Left lung (tissue), 14 donors: ENCODE measurements at places on chromosomes 3 and 15. TPM values are rescaled to one million over a fixed set of nuclear protein-coding genes. Genes with fewer than 3 reads are reported as not detected.
A peak's percentile ranks its signal among the peaks of the same experiment; 100 is the strongest.

DNA sequence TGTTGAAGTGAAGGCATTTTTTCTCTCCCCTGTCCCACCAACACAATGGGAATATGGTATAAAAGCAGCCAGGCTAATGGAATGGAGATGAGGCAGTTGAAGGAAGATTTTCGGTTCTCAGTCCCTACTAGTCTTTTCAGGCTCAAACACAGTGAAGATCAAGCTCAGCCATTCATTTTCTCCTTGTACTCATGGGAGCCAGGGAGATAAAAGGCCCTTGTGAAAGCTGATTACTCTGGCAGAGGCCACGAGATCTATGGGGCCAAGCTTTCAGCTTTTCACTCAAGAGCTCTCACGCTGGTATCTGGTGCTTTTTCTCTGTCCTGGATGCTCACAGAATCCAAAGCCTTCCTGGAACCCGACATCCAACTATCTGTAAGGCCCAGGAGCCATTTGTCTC is 14.5 kb upstream of the FAN1 start:
- DNase-seq: no peak

GRCh38 chr15:66294157-66294931 is 976 bp downstream of the DIS3L start:
- no peak for DNase-seq

DNA sequence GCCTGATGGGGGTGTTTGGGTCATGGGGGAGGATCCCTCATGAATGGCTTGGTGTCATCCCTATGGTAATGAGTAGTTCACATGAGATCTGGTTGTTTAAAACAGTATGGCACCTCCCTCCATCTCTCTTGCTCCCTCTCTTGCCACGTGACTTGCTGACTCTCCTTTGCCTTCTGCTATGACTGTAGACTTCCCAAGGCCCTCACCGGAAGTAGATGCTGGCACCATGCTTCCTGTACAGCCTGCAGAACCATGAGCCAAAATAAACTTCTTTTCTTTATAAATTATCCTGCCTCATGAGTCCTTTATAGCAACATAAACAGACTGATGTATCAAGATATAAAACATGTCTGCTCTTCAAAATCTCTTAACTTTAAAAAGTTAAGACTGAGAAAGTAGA is 96.1 kb downstream of the TFDP2 start:
- no peak for DNase-seq

GRCh38 chr3:96059301-96059700 is 755.1 kb upstream of the EPHA6 start:
- no peak for DNase-seq

DNA sequence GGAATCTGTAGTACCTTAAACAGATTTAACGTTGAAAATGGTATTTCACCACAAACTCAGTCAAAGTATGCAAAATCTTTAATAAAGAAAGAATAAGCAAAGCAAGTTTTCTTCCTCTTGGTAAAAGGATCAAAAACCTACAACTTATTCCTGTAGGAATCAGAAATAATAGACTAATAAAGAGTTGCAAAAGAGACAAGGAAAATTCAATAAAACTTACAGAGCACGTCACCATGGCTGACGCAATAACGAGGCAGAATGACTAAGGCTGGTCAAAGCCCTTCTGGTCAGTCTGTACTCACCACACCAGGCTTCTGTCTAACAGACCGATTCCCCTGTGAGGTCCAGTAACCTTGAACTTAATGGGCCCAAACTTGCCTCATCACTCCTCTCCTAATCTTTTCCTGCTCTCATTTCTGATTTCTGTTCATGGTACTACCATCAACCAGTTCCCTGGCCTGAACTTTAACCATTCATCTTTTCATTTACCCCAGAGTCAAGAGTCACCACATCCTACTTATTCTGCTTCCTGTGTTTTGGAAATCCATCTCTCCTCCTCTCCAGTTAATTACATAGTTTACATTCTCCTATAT is 5.0 kb downstream of the MASP1 start:
- no peak for DNase-seq

- DNase-seq: no peak
These were observed 452.8 kb upstream of the THBS1 start for GRCh38 chr15:39127925-39128617.

DNA sequence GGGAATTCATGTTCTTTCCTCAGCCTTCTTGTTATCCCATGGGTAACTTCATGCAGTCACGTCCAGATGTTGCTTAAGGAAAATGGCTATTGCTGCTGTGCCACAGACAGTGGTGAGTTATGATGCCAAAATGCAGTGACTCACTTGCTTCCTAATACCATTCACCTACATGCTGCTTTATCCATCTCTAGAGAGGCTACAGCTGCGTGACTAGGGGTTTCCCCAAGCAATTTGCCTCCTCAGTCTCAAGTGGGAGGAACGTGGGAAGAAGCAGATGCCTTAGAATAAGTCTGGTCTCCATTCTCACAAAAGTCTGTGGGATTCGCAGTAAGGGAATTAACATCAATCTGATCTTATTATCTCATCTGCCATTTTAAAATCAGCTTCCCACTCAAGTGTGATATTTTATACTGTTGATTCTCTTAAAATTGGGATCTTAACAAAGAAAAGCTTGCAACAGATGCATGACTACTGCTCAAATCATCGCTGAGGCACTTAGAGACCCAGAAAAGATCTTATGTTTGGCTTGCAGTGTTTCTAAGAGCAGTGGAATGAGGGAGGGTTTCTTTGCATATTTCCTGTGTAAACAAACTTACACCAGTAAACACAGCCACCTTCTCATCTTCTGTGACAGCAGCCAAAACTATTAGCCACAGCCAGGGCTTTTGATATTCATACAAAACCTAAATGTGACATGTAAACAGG is 62.0 kb upstream of the ACP3 start:
- no peak for DNase-seq

DNA sequence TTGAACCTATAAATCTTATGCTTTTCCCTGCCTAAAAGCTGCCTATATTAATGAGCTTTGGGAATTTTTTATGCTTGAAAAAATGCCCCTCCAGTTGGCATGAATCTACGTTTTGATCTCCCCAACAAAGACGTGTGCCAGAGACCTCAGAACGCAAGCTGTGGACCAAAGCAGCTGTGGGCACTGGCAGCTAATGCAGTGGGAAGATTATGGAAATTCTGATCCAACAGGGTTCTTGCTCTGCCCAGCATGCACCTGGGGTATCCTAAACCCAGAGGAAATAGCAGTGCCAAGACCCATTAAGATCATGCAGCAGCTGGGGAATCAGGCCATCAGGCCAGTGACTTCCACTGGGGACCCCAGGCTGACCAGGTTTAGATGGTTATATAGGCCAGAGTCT is 423.0 kb downstream of the ZBBX start:
- no peak for DNase-seq

DNA sequence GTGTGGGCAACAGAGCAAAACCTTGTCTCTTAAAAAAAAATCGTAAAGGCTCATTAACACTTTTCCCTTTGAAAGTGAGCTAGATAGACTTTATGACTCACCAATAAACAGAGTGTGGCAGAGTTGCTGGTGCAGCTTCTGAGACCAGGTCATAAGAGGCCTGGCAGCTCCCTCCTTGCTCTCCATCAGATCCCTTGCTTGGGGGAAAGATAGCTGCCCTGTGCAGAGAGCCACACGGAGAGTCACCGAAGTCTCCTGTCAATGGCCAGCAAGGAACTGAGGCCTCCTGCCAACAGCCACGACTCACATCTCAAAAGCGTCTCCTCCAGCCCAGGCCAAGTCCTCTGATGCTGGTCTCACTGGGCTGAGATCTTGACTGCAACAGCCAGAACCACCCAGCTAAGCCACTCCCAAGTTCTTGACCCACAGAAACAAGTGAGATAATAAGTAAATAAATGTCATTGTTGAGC is 8.7 kb upstream of the GP9 start:
- peak; percentile 65 for DNase-seq

DNA sequence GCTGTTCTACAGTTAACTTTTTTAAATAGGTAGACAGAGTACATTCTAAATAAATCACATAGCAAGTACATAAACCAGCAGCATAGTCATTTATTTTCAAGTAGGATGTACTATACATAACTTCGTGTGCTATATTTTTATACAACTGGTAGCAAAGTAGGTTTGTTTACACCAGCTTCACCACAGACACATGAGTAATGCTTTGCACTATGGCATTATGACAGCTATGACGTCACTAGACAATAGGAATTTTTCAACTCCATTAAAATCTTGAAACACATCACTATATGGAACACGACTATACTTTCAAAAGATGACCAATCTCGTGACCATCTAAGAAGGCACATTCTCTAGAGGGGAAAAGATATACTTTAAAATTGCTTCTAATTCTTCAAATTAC is 3.5 kb downstream of the TEX55 start:
- DNase-seq: no peak

DNA sequence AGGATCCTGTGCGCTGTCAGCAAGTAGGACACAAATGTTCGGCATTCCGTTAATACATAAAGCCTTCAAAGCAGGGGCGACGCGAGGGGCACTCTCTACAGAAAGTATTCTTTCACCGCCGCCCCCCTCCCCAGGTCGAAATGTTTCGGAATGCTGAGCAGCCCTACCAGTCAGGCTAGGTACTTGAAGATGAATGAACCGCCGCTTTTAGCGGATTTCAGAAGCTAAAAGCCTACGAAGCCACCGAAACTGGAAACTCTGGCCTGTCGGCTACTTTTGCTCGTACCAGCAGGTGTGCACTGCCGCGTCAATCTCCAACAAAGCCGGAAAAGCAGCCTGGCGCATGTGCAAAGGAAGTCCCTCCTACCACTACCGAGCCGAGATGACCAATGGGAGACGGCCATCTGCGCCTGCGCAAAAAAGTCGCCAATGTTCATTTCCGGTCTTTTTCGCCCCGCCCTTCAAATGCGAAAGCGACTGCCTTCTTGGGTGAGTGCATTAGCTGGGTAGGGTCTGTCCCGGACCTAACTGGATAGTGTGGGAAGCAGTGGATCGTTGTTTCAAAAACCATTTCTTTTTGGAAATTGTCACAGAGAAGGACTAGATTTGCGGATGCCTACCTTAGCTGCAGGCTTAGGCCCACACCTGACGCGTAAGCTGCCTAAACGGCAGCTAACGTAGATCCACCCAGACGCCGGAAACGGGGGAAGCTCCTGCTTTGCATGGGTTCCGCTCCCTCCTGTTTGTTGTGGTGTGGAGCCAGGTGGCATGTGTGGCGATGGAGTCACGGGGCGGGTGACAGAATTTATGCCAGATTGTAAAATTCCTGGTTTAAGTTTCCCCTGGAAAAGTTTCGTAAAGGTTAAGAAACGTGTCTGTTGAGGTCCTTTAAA is at the start of gene WDR5B:
WDR5B (minus strand) TSS at position 301 of the 893 bp plus-strand sequence. CDS start 534 bp downstream, outside the sequence.
- DNase-seq: peak; percentile 97

DNA sequence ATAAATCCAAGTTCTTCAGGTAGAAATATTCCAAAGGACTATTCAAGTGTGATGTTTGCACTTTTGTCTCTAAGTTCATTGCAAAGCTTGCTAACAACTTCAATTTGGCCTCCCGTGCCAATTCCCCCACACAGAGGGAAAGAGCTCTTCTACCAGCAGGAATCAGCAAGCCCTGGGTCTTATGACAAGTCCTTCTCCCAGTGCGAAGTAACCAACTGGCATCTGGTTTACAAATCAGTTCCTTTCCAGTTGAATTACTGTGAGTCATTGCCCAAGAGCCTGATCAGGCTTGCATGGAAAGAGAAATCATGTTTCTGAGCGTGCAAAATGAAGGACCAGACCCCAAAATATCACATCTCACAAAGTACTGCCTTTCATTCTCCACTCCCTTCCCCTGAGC is 62.7 kb upstream of the SLCO3A1 start:
- no peak for DNase-seq

DNA sequence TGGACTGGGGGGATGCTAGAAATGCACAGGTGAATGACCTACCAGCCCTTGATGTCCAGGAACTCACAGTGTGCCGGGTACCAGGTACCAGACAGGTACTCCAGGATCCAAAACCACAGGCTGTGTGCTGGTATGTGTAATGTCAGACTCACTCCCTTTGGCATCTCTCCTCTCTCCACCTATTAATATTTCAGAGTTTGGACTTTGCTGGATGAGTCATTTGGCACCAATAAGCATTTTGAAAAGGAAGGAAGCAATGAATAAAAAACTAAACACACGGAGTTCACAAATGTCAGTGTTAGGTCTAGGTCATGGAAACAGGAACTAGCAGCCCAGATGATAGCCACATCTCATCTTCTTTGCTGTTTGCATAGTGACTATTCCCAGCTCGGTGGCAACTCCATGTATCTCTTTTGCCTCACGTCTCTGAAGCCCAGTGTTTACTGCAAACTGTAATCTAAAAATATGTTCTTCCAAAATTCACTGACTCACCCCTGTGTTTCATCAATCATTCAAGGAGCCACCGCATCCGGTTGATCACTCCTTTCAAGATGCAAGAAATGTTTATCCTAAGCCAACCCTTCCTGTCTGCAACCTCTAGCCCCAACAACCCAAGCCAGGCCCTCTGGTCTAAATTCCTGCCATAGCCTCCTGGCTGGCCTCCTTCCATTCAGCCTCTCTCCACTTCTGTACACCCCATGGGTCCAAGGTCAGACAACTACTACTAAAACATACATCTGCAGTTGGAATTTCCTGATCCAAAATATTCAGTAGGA is 8.4 kb downstream of the ITGB5 start:
- DNase-seq: no peak

DNA sequence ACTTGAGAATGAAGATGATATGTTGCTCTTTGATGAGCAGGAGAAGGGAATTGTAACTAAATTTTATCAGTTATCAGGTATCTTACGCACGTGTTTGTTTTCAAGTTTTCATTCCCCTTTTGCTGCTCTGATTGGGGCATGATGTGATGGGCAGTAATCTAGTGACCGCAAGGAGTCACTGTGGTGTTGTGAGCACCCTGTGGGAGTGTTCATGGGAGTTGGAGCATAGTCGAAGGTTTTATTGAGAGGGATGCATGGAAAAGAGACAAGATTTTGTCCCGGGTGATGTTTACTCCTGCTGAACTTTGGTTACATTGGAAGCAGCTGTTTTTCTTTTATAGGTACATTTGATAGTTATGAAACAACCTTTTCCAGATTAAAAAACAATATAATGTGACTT is 2.1 kb downstream of the FAN1 start:
- no peak for DNase-seq

GRCh38 chr15:29570948-29571791 is 251.1 kb downstream of the TJP1 start:
- peak; percentile 80 for DNase-seq

DNA sequence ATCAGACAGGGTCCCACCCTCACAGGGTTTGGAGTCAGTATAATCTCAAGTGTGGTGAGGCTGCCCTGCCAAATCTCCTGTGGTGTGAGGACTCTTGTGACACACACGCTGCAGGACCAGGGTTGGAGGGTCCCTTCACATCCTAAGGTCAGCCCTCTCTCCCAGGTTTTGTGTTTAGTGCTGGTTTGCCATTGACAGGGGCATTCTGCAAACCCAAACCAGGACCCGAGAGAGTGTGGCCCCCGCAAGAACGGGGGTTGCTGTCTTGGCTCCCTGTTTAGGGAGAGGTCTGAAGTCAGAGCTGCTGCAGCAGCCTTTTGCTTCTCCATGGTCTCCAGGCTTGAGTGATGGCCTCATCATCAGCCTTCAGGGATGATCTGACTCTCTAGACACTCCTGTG is 14.7 kb downstream of the FAM107A start:
- no peak for DNase-seq

Gene MCF2L2
- 2.9 TPM for polyA plus RNA-seq

Gene TBL1XR1
- polyA plus RNA-seq: 158 TPM

Gene FSIP1
- 0.82 TPM for polyA plus RNA-seq

Gene IQCH
- polyA plus RNA-seq: 2.0 TPM

Gene PTPN23
- polyA plus RNA-seq: 24.3 TPM

Gene ACKR2
- 3.1 TPM for polyA plus RNA-seq

Gene HRG
- polyA plus RNA-seq: 0.24 TPM

Gene PCLAF
- 28.0 TPM for polyA plus RNA-seq

Gene GNAT1
- polyA plus RNA-seq: not detected

Gene ARHGEF26
- 34.0 TPM for polyA plus RNA-seq

Gene SMAD6
- 27.6 TPM for polyA plus RNA-seq

Gene SIDT1
- polyA plus RNA-seq: 1.9 TPM

Gene EPHA3
- polyA plus RNA-seq: 12.0 TPM

Gene NOX5
- 0.33 TPM for polyA plus RNA-seq
